ENCODE measurements at places on chromosomes 5 and 9.

GRCh38 chr5:80479713-80480112, 8.2 kb upstream of the FAM151B start:
- no peaks in the 10 kb centered on the region for H3K4me1 ChIP-seq
- peaks cover 18% of the 10 kb centered on the region for H3K36me3 ChIP-seq
- no peaks in the 10 kb centered on the region for H3K27me3 ChIP-seq
- H3K4me3 ChIP-seq: no peak overlapping the region
- no peak overlapping the region for H3K27ac ChIP-seq

DNA sequence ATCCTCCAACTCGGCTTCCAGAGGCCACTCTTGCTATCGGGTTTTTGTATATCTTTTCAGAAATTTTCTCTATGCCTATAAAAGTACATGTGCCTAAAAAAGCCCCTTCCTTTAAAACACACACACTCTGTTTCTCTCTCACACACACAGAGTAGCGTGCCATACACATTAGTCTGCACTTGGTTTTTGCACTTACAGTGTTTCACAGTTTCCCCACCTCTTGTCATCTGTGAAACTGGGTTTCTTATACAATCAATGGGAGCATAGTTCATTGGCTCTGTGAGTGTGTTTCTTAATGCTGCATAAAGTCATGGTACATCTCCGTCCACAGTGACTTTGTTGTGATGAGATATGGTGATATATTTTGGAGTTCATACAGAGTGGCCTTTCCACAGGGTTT, 664 bp upstream of the IGFBPL1 start:
- H3K4me1 ChIP-seq: peaks cover 2% of the 10 kb centered on the region
- H3K27me3 ChIP-seq: peaks cover 35% of the 10 kb centered on the region
- DNase-seq: no peak
- no peak overlapping the region for H3K27ac ChIP-seq
- no peaks in the 10 kb centered on the region for H3K36me3 ChIP-seq
- no peak overlapping the region for H3K4me3 ChIP-seq

DNA sequence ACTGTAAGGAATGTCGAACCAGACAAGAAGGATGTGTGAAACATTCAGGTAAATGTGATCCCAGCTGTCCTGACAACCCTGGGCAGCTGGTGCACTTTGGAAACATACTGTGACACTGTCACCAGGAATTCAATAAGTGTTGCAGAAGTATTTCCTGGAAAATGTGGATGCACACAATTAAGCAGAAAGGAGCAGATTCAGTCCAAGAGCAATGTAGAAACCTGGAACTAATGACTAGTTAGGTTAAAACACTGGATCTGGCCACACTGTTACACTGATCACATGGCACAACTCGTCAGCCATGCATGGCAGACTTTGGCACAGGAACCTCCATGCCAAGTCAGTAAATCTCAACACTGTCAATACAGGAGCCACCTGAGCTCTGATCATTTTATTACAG, 109.0 kb downstream of the FAM174A start:
- H3K4me1 ChIP-seq: peaks cover 5% of the 10 kb centered on the region
- H3K36me3 ChIP-seq: no peaks in the 10 kb centered on the region
- H3K27me3 ChIP-seq: no peaks in the 10 kb centered on the region

DNA sequence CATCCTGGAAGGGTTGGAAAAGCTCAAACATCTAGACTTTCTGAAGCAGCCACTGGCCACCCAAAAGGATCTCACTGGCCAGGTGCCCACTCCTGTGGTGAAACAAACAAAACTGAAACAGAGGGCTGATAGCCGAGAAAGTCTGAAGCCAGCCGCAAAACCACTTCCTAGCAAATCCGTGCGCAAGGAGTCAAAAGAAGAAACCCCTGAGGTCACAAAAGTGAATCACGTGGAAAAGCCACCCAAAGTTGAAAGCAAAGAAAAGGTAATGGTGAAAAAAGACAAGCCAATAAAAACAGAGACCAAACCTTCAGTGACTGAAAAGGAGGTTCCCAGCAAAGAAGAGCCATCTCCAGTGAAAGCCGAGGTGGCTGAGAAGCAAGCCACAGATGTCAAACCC, 87.6 kb downstream of the MAP1B start:
- H3K4me1 ChIP-seq: peaks cover 10% of the 10 kb centered on the region
- peak overlapping the region; percentile 44 for H3K27ac ChIP-seq
- no peaks in the 10 kb centered on the region for H3K36me3 ChIP-seq
- peak; percentile 61 for DNase-seq
- H3K4me3 ChIP-seq: no peak overlapping the region

DNA sequence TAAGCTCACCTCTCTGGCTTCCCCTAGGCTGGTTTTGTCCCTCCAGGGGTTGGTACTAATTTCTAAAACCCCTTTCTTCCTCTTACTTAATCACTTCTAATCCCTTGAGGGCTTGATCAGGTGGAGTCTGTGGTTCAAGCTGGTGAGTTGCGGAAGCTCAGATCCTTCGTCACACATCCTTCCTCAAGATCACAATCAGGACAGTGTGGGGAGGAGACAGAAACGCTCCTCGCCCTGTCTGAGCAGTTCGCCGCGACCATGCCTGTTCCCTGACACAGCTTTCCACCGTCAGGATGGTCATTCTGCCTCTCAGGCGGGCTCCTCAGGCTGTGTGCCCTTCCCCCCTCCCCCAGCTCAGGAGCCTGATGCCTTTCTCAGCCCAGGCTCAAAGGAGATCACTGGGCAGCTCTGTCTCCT, 24.3 kb downstream of the CPLX2 start:
- peaks cover 20% of the 10 kb centered on the region for H3K4me1 ChIP-seq
- H3K36me3 ChIP-seq: no peaks in the 10 kb centered on the region
- H3K4me3 ChIP-seq: no peak overlapping the region
- no peaks in the 10 kb centered on the region for H3K27me3 ChIP-seq
- H3K27ac ChIP-seq: no peak overlapping the region
- DNase-seq: peak; percentile 57

DNA sequence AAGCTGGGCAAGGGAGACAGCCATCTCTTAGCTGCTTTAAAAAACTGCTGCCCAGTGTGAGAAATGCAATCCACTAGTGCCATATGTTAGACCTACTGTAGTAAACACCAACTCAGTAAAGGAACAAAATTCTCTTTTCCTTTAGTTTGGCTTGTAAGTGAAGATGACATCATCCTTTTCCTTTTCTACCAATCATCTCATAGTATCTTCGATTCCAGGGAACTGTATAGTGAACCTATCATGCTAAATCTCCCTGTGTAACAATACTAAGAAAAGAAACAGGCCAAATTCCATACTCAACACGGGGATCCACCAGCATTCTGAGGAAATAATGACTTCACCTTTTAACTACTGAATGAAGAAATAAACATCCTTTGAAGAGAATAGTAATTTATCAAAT, 100.1 kb downstream of the RAPGEF6 start:
- no peaks in the 10 kb centered on the region for H3K27me3 ChIP-seq
- H3K36me3 ChIP-seq: peaks cover 31% of the 10 kb centered on the region
- H3K4me3 ChIP-seq: no peak overlapping the region
- peak overlapping the region; percentile 78 for H3K27ac ChIP-seq

DNA sequence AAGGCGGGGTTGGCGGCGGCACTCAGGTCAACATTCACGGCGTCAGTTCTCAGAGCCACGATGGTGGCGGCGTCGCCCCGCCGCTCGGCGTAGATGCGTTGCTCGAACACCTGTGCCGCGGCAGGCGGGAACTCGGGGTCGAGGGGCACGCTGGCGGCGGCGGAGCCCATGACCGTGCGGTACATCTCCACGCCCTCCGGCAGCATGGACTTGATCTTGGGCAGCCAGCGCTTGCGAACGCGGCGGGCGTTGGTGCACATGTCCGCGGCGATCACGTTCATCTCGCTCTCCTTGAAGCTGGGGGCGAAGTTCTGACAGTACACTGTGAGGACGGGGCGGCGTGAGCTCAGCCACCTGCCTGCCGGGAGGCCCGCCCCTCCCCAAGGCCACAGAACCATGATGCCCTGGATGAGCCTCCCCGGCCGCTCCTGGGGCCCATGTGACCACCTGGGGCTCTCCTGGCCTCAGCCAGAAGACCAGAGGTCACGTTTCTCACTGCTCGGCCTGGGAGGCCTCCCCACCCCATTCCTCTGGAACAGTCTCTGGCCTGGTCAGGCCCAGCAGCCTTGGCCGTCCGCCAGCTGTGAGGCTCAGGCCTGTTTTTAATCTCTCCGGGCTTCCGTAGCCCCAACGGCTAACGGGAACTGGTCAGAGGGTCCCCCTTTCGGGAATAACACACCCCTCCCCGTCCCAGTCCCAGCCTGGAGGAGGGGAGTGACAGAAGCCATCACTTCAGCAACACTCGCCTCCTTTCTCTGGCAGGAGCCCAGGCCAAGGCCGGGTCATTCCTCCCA, 50.7 kb upstream of the UBAC1 start:
- H3K4me3 ChIP-seq: no peak overlapping the region
- H3K36me3 ChIP-seq: no peaks in the 10 kb centered on the region
- H3K27ac ChIP-seq: no peak overlapping the region
- H3K27me3 ChIP-seq: no peaks in the 10 kb centered on the region
- no peaks in the 10 kb centered on the region for H3K4me1 ChIP-seq

GRCh38 chr9:78567693-78568092, 270.8 kb downstream of the PSAT1 start:
- H3K27ac ChIP-seq: no peak overlapping the region
- no peaks in the 10 kb centered on the region for H3K36me3 ChIP-seq
- no peak for DNase-seq
- peaks cover 2% of the 10 kb centered on the region for H3K27me3 ChIP-seq
- no peaks in the 10 kb centered on the region for H3K4me1 ChIP-seq

GRCh38 chr5:116157902-116158301, 73.1 kb downstream of the COMMD10 start:
- peaks cover 8% of the 10 kb centered on the region for H3K4me1 ChIP-seq
- no peak overlapping the region for H3K27ac ChIP-seq
- peaks cover 2% of the 10 kb centered on the region for H3K36me3 ChIP-seq
- no peak for DNase-seq
- H3K4me3 ChIP-seq: no peak overlapping the region

DNA sequence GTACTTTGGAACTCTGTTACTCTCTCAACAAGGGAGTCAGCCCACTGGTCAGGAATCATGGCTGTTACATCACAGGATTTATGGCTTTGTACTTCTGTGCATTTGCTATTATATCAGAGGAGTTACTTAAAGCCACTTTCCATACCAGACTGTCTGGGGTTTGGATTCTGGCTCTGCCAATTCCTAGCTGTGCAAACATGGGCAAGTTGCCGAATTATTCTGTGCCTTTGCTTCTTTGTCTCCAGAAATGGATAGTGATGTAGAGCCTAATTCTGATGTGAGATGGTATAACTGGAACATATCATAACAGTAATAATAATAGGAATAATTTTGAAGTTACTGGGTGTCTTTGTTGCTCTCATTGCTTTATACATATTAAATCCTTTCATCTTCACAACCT, 1047.3 kb upstream of the SEMA6A start:
- H3K4me1 ChIP-seq: no peaks in the 10 kb centered on the region
- no peaks in the 10 kb centered on the region for H3K27me3 ChIP-seq
- DNase-seq: no peak
- H3K36me3 ChIP-seq: no peaks in the 10 kb centered on the region

DNA sequence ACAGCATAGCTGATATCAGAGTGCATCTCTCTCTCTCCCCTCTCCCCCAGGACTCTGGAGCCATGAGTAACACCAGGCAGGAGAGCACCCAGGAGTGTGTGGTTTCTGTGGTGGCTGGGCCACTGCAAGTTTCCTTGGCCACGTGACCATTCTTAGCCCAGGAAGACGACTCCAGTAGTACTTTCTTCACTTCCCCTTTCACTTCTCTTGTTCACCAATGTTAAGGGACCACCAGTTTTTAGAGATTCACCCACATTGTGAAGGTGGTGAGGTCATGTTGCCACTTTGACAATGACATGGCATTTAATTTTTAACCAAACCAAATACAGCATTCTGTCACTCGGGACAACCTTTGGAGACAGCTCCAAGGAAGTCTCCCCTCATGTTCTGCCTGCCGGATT, 17.9 kb upstream of the DAPK1 start:
- H3K4me3 ChIP-seq: no peak overlapping the region
- peak; percentile 13 for DNase-seq
- H3K4me1 ChIP-seq: peaks cover 19% of the 10 kb centered on the region
- no peak overlapping the region for H3K27ac ChIP-seq

DNA sequence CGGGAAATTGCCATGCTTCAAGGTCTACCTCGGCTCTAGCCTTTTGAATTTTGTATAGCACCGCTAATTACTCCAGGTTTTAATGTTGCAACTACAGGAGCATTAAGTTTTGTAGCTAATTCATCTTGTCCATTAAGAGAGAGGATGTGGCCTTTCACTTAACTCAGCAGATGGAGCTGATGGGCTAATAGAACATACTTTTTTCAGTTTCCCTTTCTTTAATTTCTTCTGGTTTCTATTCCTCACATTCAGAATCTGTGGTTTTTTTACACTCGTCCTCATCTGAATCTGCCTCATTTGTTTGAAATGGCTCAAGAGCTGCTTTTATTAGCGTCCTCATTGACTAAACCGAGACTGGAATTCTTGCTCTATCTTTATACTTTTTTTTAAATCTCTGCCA, 2085.7 kb upstream of the C9orf72 start:
- no peaks in the 10 kb centered on the region for H3K4me1 ChIP-seq
- H3K36me3 ChIP-seq: no peaks in the 10 kb centered on the region
- H3K4me3 ChIP-seq: no peak overlapping the region
- no peak for DNase-seq

GRCh38 chr9:37555786-37556185, 20.4 kb downstream of the FBXO10 start:
- no peak for DNase-seq
- H3K4me3 ChIP-seq: no peak overlapping the region
- no peaks in the 10 kb centered on the region for H3K36me3 ChIP-seq
- no peak overlapping the region for H3K27ac ChIP-seq
- no peaks in the 10 kb centered on the region for H3K4me1 ChIP-seq

- no peaks in the 10 kb centered on the region for H3K27me3 ChIP-seq
- DNase-seq: no peak
- no peaks in the 10 kb centered on the region for H3K36me3 ChIP-seq
- no peak overlapping the region for H3K27ac ChIP-seq
- H3K4me3 ChIP-seq: no peak overlapping the region
Observed at GRCh38 chr5:145521066-145521465, 314.1 kb downstream of the PRELID2 start.

- H3K36me3 ChIP-seq: no peaks in the 10 kb centered on the region
- H3K27me3 ChIP-seq: peaks cover 5% of the 10 kb centered on the region
- H3K27ac ChIP-seq: no peak overlapping the region
Observed at GRCh38 chr5:133408322-133408721, 204.0 kb downstream of the FSTL4 start.

- H3K27me3 ChIP-seq: peaks cover 4% of the 10 kb centered on the region
- no peak for DNase-seq
- no peak overlapping the region for H3K4me3 ChIP-seq
- no peaks in the 10 kb centered on the region for H3K4me1 ChIP-seq
Observed at GRCh38 chr5:52560366-52560765, 227.3 kb upstream of the ITGA1 start.
